Stimulated activated naive CD4-positive, alpha-beta T cell treated with Interleukin-2 at 50 U/mL for 16 hours (primary cell): ENCODE measurements at places on chromosomes 2 and 18.

- no peak for DNase-seq
Observed at GRCh38 chr18:73119574-73119973, 251.8 kb upstream of the NETO1 start.

DNA sequence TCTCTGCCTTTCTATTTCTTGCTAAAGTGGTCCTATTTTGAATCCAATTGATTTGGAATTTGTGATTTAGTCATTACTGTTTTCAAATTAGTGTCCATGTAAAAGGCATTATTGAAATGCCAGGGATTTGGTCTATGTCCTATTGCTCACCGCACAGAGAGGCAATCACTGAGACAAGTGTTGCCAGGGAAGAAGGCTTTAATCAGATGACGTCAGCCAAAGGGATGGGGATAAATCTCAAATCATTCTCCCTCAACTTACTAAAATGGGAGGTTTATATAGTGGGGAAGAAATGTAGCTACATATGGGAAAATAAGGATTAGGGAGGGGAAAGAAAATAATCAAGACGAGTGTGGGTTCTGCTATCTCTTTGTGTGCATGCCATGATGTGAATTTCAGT lies 9.6 kb downstream of the SERPINB12 start:
- DNase-seq: no peak

- DNase-seq: no peak
Observed at GRCh38 chr2:144774809-144775208, 254.9 kb upstream of the ZEB2 start.

DNA sequence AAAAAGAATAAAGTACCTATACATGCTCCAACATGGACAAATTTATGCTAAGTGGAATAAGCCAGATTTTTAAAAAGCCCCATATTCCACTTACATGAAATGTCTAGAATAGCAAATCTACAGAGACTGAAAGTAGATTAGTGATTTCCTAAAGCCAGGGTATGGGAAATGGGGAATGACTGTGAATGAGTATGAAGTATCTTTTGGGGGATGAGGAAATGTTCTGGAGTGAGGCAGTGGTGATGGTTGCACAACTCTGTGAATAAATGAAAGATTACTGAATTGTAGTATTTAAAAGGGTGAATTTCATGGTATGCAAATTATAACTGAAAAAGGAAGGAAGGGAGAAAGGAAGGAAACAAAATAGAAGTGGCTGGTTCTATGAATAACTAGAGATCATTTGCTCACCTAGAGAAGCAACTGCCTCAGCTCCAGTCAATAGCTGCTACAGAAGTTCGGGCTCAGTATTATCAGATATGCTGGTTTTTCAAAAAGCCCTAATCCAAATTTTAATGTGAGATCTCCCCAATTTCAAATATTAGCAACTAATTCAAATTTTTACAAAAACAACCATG lies 39.3 kb downstream of the MAP3K2 start:
- DNase-seq: no peak

DNA sequence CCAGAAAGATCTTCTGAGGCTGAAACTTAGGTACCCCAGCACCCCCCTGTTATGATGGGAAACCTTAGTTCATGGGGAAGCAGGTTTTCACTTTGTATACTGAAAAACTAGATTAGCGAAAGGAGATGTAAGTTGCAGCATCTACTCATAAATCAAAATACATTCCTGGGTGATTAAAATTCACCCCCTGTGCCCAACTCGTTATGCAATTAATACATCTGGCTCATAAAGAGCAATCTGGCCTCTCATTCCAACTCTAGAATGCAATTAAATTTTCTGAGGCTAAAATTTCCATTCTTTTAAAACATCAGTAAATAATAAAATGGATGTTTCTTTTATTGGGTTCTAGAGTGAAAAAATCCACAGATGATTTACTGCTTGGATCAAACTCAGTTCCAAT lies 110.9 kb upstream of the BZW1 start:
- DNase-seq: no peak

GRCh38 chr2:1451422-1451821 lies 38.2 kb downstream of the TPO start:
- no peak for DNase-seq
